ENCODE measurements at places on chromosomes 2 and 18. TPM values are rescaled to one million over a fixed set of nuclear protein-coding genes. Genes with fewer than 3 reads are reported as not detected.

The ANKRD29 gene
- not detected for total RNA-seq

- no peak for DNase-seq
- H3K4me1 ChIP-seq, result peaks cover 1% of the 10 kb centered on the region
- H3K36me3 ChIP-seq, result no peaks in the 10 kb centered on the region
- H3K4me3 ChIP-seq, result no peak overlapping the region
Measured at GRCh38 chr18:74476140-74476539, 19.0 kb upstream of the DIPK1C start.

- DNase-seq, result no peak
- no peaks in the 10 kb centered on the region for H3K4me1 ChIP-seq
- no peak overlapping the region for H3K4me3 ChIP-seq
- no peak overlapping the region for H3K27ac ChIP-seq
- peaks cover 4% of the 10 kb centered on the region for H3K27me3 ChIP-seq
- H3K36me3 ChIP-seq, result no peaks in the 10 kb centered on the region
Measured at GRCh38 chr2:205889114-205889513, 196.9 kb downstream of the INO80D start.

The IL36B gene
- total RNA-seq, result not detected

The ABCB11 gene
- total RNA-seq, result 0.28 TPM

Measured in activated naive CD8-positive, alpha-beta T cell treated with anti-CD3 and anti-CD28 coated beads, Interleukin-2, amount 10 ng/mL, durations not matched to agents 7 days and 5 days (primary cell).